ENCODE measurements at places on chromosomes 11 and 22. TPM values are rescaled to one million over a fixed set of nuclear protein-coding genes. Genes with fewer than 3 reads are reported as not detected.
A peak's percentile ranks its signal among the peaks of the same experiment; 100 is the strongest.

DNA sequence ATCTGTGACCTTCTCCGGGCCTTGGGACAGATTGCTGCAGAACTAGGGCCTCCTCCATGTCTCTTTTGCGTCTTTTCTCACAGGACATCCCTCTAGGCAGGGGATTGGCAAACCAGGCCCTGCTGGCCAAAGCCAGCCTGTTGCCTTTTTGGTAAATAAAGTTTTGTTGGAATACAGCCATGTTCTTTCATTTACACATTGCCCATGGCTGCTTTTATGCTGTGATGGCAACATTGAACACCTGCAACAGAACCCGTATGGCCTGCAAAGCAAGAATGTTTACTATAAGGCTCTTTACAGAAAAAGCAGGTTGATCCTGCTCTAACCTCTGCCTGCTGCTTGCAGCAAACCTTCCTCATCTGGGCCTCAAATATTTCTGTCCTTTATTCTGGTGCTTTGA is 56.8 kb upstream of the B3GAT1 start:
- DNase-seq = peak; percentile 64

GRCh38 chr11:67272327-67273259 is 6.3 kb downstream of the GRK2 start:
- DNase-seq = no peak

GRCh38 chr11:18706330-18707243 is 8.0 kb downstream of the TMEM86A start:
- DNase-seq = peak; percentile 40

DNA sequence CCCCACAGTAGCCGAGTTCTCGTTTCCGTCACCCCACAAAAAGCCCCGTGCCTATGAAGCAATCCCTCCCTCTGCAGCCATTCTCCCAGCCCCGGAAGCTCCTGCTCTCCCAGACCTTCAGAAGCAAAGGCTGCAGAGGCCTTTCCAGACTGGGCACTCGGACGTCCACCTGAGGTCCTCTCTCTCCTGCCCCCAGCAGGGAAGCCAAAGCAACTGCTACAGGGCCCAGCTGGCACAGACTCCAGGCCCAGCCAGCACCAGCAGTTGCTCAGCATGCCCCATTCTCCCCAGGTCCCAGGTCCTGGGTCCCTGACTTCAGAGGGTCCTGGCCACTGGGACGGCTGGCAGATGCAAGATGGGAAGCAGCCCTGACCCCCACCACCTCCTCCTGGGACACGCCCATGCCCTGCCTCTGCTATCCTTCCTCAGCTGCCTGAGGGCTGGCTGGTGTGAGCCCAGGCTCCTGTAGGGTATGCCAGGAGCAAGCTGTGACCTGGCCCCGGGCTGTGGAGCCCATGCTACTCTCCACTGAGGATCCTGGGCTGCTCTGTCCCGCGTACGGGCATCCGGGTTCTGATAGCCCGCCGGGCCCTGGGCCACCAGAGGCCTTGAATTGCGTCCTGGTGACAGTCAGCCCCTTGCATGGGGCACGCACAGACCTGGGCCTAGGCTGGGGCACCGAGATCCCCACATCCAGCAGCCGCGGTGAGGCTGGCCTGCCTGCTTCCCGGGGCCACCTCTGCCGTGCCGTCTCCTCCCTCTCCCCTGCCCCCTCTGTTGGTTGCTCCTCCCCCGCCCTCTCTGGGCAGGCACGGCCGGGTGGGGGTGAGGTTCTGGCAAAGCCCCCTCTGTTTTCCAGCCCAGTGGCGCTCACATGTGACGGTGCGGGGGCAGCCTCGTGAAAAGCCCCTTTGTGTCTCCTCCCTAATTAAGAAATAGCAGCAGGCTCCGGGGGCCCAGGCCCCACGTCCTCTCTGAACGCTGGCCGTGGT is 1310.3 kb downstream of the BRD1 start:
- no peak for DNase-seq

DNA sequence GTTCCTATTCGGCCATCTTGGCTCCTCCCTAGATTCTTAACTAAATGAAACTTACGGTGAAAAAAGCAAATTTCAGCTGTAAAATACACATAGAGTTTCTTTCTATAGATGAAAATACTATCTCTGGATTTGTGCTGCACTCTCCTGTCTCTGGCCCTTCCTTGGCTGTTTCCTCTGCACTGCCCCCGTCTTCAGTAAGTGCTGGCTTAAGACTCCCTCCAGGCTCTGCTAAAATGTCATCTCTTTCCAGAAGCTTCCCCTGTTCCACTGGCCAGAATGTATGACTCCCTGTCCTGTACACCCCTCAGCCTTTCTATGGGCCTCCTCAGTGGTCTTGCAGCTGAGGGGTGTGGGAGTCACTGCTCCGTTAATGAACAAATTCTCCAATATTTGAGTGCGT is 109.1 kb upstream of the NARS2 start:
- no peak for DNase-seq

DNA sequence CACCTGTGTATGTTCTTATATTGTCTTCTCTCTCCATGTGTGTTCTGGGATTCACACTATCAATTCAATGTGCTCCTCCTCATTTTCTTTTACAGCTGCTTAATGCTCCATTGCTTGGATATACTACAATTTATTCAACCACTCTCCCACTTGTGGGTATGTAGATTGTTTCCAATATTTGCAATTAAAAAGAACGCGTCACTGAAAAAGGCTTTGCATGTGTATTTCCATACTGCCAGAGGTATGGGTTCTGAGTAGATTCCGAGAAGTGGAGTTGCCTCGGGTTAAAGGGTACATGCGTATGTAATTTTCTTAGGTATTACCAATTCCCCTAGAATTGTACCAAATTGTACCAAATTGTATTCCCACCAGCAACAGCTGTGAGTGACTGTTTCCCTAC is 7.0 kb upstream of the CAPN5 start:
- no peak for DNase-seq

DNA sequence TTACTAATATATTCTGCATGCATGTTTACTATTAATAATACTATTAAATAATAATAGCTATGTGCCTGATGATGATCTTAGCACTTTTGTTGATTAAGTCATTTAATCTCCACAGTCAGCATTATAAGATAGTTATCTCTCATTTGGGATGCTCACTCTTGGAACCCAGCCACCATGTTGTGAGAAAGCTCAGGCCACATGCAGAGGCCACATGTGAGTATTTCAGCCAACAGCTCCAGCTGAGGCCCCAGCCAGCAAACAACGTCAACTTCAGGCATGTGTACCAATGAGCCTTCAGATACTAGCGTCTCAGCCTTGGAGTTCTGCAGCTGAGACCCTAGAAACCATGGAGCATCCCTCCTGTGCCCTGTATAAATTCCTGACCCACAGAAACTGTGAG is 798.1 kb upstream of the LRRC4C start:
- no peak for DNase-seq

- no peak for DNase-seq
These were observed 5.9 kb upstream of the SYCE3 start for GRCh38 chr22:50568626-50569025.

- no peak for DNase-seq
These were observed 30.8 kb downstream of the EXT2 start for GRCh38 chr11:44126304-44126703.

DNA sequence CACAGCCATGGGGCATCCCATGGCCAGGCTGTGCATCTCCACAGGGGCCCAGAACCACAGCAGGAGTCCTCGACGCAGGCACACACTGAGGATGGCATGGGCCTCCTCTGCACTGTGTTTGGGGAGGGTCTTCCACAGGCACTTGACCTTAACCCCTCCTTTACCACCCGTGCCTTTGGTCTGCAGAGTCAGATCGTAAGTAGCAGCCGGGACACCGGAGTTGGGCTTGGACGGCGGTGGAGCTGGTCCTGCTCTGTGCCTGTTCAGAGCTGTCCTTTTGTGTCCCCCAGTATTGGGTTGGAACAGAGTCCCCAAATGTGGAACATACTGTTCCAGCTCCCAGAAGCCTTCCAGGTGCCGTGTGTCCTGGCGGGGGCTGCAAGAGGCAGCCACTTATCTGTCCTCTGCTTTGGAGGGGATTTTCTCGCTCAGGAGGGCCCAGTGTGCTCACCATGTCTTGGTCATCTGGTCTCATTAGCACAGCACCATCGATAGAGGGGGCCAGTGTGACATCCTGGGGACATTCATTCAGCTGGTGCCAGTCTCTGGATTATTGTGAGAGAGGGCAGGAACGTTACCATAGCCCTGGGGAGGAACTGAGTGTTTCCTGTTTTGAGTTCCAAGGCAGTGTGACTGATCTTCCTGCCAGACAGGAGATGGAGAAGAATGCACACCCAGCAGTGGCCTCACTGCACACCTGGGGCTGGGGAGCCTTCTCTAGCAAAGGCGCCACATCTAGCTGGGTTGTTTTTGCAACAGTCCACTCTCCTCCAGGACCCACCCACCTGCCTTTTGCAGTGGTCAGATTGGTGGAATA is 12.4 kb downstream of the CRELD2 start:
- DNase-seq = peak; percentile 93

- no peak for DNase-seq
These were observed 26.2 kb downstream of the OR10A6 start for GRCh38 chr11:7904917-7905316.

DNA sequence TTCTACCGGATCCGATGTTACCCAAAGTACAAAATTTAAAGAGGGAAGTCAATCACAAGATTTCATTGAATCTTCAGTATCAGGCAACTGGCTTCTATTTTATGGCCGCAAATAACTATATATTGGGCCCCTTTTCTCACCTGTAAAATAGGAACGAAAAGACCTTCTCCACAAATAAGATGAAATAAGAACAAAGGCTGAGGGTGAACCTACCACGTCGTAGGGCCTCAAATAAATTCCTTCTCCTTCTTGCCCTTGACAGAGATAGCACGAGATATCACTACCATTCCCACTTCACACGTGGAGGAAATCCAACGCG is 794 bp upstream of the EMSY start:
- DNase-seq = no peak

DNA sequence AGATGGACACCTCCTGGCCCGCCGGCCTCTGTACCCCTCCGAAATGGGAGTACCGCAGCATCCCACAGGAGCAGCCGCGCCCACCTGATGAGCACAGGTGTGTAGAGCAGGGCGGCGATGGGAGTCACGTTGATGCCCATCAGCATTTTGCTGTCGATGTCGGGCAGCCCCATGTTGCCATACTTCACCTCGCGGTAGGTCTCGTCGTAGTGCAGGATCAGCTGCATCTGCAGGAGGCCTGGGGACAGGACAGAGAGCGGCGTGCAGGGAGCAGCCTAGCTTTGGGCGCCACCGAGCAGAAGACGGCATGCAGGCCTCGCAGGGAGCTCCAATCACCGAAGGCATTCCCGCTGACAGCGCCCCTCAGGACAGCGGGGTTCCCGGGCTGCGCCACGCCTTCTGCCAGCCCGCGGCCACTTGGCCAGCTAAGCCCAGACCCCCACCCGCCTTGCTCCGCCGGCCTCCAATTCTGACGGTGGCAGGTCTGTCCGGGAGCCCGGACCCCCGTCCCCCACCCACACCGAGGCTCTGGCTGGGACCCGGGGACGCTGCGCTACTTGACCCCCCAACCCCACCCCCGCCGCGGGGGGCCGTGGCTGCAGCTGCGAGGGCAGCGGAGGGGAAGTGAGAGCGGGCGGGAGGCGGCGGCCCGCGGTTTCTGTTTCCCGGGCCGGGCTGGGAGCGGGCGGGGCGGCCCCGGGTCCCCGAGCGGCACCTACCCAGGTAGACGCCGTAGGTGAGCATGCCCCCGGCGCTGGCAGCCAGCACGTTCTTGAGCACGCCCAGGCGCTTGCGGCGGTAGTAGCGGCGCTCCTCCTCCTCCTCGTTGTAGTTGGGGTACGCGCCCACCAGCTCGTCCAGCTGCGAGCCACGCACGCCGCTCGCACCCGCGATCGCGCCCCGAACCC is 705 bp downstream of the UNC93B1 start:
- no peak for DNase-seq

- no peak for DNase-seq
These were observed 360.2 kb downstream of the CADM1 start for GRCh38 chr11:115144014-115144413.

GRCh38 chr22:28346308-28346707 is 333.3 kb downstream of the TTC28 start:
- no peak for DNase-seq

GRCh38 chr22:44815099-44816070 is 63.0 kb downstream of the ARHGAP8 start:
- no peak for DNase-seq

DNA sequence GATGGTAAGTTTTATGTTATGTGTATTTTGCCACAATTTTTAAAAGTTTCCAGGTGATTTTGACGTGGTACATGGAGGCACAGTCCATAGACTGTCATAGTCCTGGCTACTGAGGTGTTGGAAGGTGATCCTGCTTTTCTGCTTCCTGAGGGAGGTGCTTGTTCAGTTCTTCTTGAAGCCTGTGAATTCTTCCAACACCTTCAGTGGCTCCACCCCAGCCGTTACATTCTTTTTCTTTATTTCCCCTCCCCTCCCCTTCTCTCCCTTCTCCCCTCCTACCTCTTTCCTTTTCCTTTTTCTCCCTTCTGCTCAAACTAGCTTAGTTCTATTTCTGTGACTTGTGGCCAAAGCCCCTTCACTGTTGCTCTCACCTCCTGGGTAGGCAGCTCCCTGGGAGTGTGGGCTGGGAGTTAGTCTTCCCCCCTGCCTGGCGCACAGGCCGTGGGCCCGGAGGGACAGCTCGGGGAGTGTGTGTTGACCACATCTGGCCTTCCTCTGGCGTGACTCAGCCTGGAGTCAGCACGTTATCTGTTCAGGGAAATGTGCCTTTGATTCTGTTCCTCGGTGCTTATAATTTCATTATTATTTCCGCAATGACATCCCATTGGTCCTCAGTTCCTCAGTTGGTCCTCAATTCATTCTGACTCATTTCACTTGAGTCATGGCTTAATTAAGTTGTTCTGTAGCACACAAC is 566.2 kb downstream of the TBC1D22A start:
- no peak for DNase-seq

DNA sequence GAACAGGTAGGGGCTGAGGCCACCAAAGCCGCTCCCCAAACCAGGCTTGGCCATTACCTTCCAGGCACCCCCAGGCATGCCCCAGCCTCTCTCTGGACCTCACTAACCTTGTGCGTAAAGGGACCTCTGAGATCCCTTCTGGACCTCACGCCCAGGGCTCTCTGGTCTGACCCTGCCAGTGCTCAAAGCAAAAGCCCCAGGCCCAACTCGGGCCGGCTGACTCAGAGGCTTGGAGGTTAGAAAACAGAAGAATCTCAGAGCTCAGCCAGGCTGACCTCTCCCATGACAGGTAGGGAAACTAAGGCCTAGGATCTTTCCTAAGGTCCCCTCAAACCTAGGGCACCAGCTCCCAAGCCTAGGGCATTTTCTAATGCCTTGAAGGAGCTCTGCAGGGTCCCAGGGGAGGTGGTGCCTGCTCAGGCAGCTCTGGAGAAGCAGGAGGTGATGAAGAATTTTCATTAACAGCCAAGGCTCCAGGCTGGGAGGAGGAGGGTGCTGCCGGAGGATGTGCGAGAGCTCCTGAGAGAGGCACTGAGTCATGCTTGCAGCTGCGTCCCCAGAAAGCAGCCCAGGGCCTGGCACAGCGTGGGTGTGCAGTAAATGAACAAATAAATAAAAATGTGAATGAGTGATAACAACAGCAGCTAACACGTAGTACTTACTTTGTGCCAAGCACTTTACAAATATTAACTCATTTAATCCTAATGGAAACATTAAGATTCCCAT is 25.6 kb downstream of the ARRB1 start:
- no peak for DNase-seq

SAA2 gene
- 7.9 TPM for total RNA-seq

TIMM8B gene
- total RNA-seq = 49.5 TPM

GRAMD1B gene
- 27.2 TPM for total RNA-seq

VSTM5 gene
- 0.77 TPM for total RNA-seq

OR10A2 gene
- not detected for total RNA-seq

IFITM2 gene
- total RNA-seq = 149 TPM

DNAJB13 gene
- 0.59 TPM for total RNA-seq

TP53I11 gene
- 115 TPM for total RNA-seq

MS4A3 gene
- not detected for total RNA-seq

CD3E gene
- 2.8 TPM for total RNA-seq

OR10A4 gene
- total RNA-seq = not detected

ARSA gene
- 60.7 TPM for total RNA-seq
